M059J (cell line): ENCODE measurements at places on chromosomes 7 and 10.

DNA sequence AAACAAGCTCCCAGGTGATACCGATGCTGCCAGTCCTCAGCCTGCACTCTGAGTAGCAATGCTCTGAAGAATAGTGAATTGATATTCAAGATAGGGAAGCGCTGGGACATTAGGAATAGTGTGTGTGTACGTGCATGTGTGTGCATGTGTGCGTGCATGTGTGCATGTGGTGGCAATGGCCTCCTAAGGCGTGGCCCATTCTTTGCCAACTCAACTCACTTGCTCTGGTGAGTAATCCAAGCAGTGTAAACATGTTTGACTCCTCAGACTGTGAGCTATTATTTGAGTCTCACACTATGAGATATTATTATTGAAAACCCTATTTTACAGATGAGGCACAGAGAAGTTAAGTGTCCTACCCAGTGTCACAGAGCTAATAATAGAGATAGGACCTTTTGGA, 186.6 kb downstream of the RAB11FIP2 start:
- no peak for DNase-seq

DNA sequence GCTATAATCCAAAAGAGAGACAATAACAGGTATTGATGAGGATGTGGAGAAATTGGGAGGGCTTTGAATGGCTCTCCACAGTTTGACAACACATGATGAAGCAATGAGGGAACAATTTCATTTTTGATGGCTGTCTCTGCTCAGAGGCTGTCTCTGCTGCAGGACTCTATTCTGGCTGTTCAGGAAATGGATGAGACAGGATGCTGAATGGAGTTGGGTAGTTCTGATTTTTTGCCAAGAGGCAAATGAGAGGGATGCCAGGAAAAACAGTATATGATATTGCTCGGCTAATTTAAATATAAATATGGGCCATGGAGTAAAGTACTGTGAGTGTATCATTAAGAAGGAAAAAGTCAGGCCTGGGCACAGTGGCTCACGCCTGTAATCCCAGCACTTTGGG, 16.8 kb downstream of the APBB1IP start:
- no peak for DNase-seq

DNA sequence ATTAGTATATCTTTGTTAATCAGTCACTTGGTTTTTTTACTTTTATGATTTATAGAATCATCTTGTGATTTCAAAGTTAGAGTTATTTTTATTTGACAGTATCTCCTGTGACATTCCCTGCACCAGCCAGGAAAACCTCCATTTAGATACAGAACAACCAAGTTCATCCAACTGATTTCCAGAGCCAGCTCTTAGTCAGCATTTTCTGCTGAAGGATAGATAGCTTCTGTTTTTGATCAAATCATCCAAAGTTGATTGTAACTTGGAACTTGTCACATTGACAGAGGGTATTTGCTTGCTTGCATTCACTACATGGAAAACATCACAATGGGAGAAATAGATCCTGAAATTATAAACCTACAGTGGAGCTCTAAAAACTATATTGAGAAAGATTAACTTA, 122.6 kb downstream of the PON1 start:
- DNase-seq, result no peak

DNA sequence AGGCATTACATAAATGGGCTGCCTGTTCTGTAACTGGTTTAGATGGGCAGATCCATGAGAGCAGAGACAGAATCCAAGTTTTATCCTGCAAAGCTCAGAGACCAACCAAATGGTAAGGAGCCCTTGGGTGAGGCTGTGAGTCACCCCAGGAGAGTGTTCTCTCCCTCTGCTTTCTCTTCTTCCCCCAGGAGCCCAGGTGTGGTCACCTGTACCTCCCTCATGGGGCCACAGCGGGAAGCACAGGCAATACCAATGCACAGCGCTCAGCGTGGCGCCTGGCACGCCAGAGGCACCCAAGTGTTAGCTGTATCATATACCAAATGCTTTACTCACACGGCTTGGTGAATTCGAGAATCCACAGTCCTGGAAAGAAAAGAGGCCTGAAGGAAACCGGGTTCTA, 39.4 kb downstream of the CTBP2 start:
- no peak for DNase-seq

DNA sequence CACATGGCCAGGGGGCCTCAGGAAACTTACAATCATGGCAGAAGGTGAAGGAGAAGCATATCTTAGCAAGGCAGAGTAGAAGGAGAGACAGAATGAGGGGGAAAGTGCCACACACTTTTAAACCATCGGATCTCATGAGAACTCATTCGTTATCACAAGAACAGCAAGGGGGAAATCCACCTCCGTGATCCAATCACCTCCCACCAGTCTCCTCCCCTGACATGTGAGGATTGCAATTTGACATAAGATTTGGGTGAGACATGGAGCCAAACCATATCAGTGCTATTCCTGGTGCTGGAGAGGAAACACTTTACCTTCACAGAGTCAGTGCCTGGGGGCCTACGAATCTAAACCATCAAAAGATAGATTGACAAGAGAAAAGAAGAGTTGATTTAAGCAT, 61.8 kb downstream of the LGI1 start:
- no peak for DNase-seq

DNA sequence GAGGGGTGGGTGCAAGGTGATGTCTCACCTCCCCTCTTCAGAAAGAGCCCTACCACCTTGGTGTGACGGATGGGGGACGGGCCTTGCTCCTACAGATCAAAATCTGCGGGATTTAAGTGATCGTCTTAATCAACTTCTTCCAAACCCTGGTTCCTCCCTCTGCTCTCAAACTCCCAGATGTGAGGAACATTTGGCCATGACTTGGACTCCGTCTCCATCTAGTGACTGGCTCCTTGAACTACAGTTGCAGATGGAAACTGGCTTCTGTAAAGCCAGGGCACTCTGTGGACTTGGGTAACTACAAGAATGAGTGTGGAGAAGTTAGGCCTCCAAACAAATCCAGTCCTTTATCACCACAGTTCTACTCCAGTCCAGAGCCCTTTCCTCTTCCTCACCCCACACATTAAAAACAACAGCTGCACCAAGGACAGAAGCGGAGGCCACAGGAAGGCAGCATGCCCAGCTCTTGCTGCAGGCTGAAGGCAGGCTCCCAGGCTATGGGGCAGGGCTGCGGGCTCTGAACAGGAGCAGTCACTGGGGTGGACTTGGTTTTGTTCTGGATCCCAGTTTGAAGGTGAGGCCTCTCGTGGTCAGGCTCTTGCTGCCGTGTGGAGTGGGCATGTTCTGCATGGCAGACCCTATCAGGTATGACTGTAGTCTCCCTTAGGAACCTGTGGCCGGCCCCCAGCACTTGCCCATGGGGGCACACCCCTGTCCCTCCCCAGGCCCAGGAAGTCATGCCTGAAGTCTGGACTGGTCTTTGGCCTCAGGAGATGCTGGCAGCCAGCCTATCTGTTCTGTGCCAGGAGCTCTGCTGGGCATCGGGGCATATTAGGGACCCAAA, 79.4 kb downstream of the VWC2 start:
- DNase-seq, result peak; percentile 47
